ENCODE measurements at places on chromosomes 3 and 15.

GRCh38 chr15:72206677-72207000, 9.1 kb upstream of the GRAMD2A start:
- no peak for DNase-seq

- no peak for DNase-seq
These were observed 59.5 kb upstream of the STRIT1 start for GRCh38 chr3:155352900-155353490.

DNA sequence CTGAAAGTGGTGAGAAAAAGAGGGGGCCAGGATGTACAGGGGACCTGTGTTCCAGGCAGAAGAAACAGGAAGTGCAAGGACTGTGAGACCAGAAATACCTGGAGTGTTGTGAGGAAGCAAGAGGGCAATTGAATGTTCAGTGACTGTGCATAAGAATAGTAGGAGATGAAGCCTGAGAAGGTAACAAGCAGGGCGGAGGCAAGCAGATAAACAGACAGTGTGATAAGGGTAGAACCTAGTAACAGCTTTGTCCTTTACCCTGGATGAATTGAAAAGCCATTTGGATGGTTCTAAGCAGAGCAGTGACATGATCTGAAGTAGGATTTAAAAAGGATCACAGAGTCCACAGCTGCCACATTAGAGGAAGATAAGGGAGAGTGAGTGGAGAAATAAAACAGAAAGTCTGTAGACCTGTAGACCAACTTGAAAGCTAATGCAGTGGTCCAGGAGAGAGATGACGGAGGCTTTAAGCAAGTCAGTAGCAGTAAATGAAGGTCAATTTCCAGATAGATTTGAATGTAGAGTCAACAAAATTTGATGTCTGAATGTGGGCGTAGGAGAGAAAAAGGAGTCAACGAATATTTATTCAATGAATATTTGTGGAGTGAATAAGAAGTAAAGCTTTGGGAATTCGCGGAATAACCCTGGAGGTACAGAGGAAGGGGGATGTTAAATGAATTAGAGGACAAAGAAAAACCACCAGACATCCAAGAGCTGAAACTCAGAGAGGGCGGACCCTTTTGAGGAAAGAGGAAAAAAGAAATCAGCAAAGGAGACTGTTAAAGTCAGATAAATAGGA, 4.2 kb upstream of the PLOD2 start:
- DNase-seq = no peak

- no peak for DNase-seq
These were observed 278.3 kb downstream of the FGF12 start for GRCh38 chr3:192449036-192449435.

DNA sequence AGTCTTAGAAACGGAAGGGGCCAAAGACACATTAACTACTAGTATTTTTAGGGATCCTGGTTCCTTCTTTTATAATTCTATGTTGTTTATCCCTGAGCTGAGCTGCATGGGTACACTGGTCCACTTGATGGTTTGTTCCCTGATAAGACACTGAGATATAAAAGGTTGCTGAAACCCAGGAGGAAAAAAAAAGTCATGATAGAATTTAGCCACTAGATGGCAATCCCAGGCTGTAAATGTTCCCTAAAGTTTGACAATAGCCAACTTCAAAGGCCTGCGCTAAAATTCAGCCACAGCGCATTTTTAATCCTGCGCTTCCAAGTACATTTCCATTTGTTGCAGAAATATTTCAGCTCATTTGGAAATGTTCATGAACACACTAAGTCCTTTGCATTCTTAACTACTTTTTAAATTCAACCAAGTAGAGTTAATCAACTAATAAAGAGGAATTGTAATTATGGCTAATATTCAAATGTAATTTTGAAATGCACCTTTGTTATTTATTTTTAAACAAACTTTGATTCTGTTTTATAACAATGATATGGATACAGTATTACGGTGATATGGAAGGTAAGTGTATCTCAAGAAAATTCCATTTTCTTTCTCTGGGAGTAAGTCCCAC, 249.3 kb upstream of the FEZF2 start:
- no peak for DNase-seq

- DNase-seq = no peak
These were observed 23.8 kb downstream of the NANOGP8 start for GRCh38 chr15:35061161-35061824.

DNA sequence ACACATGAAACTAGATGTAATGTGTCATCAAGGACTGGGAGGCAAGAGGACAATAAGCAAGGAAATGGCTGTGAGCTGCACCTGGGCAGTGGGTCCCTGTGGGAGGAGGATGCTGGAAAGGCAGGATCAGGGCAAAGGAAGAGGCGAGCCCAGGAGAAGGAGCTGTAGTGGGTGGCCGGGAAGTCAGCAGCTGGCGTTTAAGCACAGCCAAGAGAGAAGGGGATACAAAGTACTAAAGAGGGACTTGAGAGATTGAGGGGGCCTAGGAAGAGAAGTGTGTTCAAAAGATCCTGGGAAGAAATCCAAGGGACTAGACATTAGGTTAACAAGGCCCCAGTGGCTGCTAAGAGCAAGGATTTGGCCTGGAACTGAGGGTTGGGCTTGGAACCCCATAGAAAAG, 188.5 kb upstream of the SLC24A5 start:
- DNase-seq = no peak

DNA sequence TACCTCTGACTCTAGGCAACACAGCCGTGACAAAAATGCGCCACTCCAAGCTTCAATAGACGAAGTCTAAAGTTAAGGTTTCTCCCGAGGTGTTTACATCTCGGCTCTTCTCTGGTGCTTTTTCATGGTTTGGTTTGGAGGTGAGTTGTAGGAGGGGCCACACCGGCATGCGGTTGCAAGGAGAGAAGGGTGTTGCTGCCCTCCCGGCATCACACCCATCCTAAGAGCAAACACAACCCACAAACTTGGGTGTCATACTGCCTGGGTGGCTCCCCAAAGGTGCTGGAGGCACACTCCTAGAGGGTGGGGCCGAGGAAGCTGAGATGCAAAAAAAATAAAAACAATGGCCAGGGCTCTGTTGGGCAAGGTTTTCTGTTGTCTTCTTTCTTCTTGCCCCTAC, 225.2 kb upstream of the ICE2 start:
- no peak for DNase-seq

DNA sequence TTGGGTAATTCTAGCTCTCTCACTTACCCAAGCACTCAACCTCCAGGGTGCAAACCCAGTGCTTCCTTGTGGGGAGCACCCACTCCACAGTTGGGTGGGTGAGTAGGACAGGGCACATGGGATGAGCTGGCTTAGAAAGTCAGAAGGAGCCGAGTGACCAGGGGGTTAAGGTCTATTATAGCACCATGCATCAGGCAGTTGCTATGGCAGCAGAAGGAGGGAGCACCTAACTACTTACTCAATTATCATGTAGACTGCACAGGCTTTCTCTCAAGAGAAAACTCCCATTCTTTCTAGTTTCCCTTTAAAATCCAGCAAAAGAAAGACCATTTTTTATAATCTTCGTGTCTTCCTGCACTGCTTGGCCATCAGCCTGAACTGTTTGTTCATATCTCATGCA, 163.0 kb downstream of the OCA2 start:
- DNase-seq = no peak

GRCh38 chr3:34183114-34183513, 384.7 kb downstream of the PDCD6IP start:
- DNase-seq = no peak

GRCh38 chr3:27387625-27388024, 18.4 kb upstream of the NEK10 start:
- no peak for DNase-seq

- no peak for DNase-seq
These were observed 240.5 kb upstream of the CFAP20DC start for GRCh38 chr3:59290358-59290757.

All from activated CD4-positive, alpha-beta T cell treated with anti-CD3 and anti-CD28 coated beads for 4 hours (primary cell).